Activated naive CD8-positive, alpha-beta T cell treated with anti-CD3 and anti-CD28 coated beads for 36 hours (primary cell): ENCODE measurements at places on chromosomes 6 and 20. TPM values are rescaled to one million over a fixed set of nuclear protein-coding genes. Genes with fewer than 3 reads are reported as not detected.

HAO1 gene
- total RNA-seq = not detected

SLC12A5 gene
- total RNA-seq = 0.26 TPM

RAD21L1 gene
- not detected for total RNA-seq

OR2B6 gene
- not detected for total RNA-seq

CLPSL2 gene
- total RNA-seq = not detected

MUCL3 gene
- not detected for total RNA-seq

XKR7 gene
- total RNA-seq = 0.04 TPM

EYA4 gene
- total RNA-seq = not detected

PGC gene
- not detected for total RNA-seq

PDYN gene
- not detected for total RNA-seq

RRAGD gene
- 14.8 TPM for total RNA-seq

PXDC1 gene
- total RNA-seq = not detected

PARD6B gene
- total RNA-seq = 4.1 TPM

ZNF165 gene
- total RNA-seq = 4.3 TPM

C20orf204 gene
- total RNA-seq = 2.5 TPM

SEL1L2 gene
- not detected for total RNA-seq

GTF2H4 gene
- 46.4 TPM for total RNA-seq

HLA-DPA1 gene
- 16.3 TPM for total RNA-seq

APOM gene
- 5.7 TPM for total RNA-seq

PFDN4 gene
- total RNA-seq = 38.8 TPM

SPATS1 gene
- not detected for total RNA-seq

CD109 gene
- total RNA-seq = 12.2 TPM

LY6G6F gene
- not detected for total RNA-seq

SLC17A3 gene
- total RNA-seq = not detected

C20orf141 gene
- total RNA-seq = not detected

MAS1 gene
- total RNA-seq = not detected

NMBR gene
- not detected for total RNA-seq

RIMS1 gene
- not detected for total RNA-seq

FOXS1 gene
- total RNA-seq = not detected

RAB44 gene
- not detected for total RNA-seq
